Activated CD8-positive, alpha-beta T cell treated with anti-CD3 and anti-CD28 coated beads, Interleukin-2, amount 10 ng/mL, durations not matched to agents 7 days and 5 days (primary cell): ENCODE measurements at places on chromosomes 13 and 19. TPM values are rescaled to one million over a fixed set of nuclear protein-coding genes. Genes with fewer than 3 reads are reported as not detected.

The FPR1 gene
- not detected for total RNA-seq

The KIR2DL4 gene
- total RNA-seq: not detected

The ACP7 gene
- total RNA-seq: not detected

The LHB gene
- not detected for total RNA-seq

The FFAR3 gene
- total RNA-seq: not detected

The TMEM145 gene
- 0.37 TPM for total RNA-seq

The WIZ gene
- 32.7 TPM for total RNA-seq

The C1QTNF9B gene
- not detected for total RNA-seq

The SHISA7 gene
- not detected for total RNA-seq

The SYT3 gene
- not detected for total RNA-seq

- DNase-seq: no peak
Measured at GRCh38 chr19:38304866-38305429, 897 bp downstream of the C19orf33 start.

- no peak for DNase-seq
Measured at GRCh38 chr13:46896341-46897137, at the start of gene HTR2A. Gene HTR2A (minus strand): TSS chr13:46897053. CDS start chr13:46895906, 1,147 bp downstream.

DNA sequence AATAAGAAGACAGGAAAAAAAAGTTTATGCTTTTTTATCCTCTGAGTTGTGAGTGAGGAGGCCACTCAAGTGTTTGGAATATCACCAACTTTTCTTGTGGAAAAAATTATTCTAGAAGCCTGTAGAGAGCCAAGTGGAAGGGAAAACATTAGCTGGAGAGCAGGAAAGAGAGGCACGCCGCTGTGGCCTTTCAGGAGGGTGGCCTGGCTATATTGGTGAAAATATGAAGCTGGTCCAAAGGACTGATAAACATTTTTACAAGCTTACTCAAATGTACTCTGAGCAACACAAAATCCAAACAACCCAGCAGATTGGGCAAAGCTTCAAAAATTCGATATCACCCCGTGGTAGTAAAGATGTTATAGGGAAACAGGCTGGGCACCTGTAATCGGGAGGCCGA lies 2.3 kb upstream of the EIF3G start:
- no peak for DNase-seq

DNA sequence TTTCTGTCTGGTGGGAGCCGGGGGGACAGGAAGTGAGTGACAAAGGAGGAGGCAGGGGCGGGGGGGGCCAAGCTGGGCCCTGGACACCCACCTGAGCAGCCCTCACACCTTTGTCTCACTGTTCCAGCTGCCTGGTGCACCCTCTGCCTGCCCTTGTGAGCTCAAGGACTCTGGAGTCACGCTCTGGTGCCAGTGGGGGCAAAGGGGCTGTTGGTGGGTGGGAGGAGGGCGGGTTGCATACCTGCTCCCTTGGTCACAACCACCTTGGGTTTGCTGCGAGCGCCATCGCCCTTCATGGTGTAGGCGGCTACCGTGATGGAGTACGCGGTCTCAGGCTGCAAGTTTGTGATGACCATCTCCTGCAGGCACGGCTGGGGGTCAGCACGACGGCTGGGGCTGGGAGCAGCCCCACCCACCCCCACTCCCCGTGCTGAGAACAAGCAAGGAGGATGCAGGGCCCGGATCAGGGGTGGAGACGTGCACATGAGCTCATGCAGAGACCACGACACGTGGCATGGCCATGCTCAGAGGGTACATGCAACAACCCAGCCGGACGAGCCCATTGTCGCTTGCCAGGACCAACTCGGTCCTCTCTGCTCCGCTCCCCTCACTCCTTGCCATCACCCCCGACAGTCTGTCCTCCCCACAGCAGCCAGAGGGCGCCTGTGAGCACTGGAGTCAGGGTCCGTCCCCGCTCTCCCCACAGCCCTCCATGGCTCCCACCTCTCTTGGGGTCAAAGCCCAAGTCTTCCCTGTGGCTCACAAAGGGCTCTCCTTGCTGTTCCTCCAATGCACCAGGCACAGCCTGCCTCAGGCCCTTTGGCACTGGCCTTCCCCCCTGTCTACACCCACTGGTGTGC lies 114.9 kb downstream of the PTPRS start:
- DNase-seq: no peak

GRCh38 chr13:86608701-86609100 lies 809.5 kb upstream of the SLITRK6 start:
- DNase-seq: no peak

- no peak for DNase-seq
Measured at GRCh38 chr19:58549664-58550361, 5.1 kb downstream of the CHMP2A start.

GRCh38 chr13:113105921-113106452 lies 396 bp downstream of the F7 start:
- no peak for DNase-seq

GRCh38 chr13:61013796-61014195 lies 401.9 kb downstream of the PCDH20 start:
- DNase-seq: no peak

DNA sequence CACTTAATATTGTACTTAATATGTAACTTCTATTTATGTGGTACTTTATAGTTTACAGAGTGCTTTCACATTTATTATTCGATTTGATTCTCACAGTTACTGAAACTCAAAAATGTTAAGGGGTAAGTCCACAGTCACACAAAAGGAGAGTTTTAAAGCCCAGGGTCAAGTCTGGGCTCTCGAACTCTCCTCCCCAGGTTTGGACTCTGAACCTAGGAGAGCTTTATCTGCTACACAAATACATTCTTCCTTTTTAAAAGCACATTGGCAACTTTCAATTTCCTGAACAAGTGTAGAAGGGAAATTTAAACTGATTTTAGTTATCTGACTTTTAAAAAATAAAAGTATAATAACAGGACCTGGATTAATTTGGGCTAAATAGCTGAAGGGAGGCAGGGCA lies 139.2 kb downstream of the ZAR1L start:
- DNase-seq: no peak

GRCh38 chr19:11345122-11345803 lies 805 bp downstream of the TMEM205 start:
- no peak for DNase-seq

DNA sequence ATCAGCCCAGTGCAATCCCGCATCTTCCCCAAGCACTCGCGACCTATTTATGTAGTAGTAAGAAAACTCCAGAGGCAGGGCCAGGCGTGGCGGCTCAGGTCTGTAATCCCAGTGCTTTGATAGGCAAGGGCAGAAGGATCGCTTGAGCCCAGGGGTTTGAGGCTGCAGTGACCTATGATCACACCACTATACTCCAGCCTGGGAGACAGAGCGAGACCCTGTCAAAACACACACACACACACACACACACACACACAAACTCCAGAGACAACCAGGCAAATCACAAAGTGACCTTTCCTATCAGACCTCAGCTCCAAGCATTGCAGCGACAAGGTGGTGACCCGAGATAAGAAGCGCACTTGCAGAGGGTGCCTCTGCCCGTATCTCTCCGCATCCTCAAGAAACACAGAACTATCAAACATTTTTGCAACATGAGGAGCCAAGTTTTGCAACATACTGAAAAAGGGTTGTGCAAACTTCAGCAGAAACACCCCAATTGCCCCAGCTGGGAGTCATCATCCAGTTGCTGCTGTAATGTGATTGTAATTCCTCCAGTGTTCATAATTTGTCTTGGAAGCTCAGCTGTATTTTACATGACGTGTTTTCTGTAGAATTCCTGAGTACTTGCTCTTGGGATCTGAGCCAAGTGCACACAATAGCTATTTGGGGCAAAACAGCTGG lies 8.7 kb upstream of the KLF2 start:
- DNase-seq: no peak

DNA sequence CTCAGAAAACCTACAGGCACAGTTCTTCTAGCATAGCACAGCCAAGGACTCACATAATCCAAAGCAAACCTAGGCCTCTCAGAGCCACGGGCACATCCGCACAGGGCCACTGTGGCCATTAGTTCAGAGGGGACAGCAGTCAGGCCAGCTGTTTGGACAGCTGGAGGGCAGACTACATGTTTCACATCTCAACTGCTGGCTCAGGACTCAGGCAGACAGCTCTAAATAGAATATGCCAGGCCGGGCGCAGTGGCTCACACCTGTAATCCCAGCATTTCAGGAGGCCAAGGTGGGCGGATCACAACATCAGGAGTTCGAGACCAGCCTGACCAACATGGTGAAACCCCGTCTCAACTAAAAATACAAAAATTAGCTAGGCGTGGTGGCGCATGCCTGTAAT lies 26.8 kb downstream of the SAFB2 start:
- DNase-seq: no peak

DNA sequence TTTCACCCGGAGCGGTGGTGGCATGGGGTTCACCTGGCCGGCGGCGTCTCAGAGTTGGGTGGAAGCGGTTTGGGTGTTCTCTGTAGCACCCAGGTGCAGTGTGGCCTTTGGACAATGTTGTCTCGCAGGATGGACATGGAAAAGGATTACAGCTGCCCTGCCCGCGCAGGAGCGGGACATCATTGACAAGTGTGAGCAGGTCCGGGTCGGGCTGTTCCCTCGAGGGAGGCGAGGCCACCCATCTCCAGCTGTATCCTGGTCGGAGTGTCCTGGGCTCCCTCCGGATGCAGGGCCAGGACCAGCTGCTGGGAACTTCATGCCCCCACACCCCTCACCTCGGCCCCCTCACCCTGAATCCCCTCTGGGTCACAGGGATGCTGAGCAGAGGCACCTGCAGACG lies 7.8 kb upstream of the ZNF14 start:
- DNase-seq: no peak

GRCh38 chr13:26460648-26461047 lies 96.8 kb upstream of the WASF3 start:
- no peak for DNase-seq

DNA sequence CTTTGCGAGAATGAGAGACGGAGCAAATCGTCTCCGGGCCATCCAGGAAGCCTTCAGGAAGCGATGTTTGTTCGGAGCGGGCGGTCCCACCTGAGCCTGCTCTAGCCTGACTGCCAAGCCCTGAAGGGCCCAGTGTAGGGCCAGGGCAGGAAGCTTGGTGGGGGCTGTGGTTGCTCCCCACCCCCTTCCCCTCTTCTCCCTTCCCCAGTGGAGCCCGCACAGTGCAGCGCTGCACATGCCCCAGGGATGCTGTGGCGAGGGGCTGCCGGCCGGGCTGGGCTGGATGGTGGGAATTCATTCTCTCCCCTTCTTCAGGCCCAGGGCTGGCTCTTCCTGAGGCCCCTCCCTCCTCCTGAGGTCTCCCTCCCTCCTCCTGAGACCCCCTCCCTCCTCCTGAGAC lies 7.1 kb upstream of the GRTP1 start:
- no peak for DNase-seq

- no peak for DNase-seq
Measured at GRCh38 chr19:4590559-4590958, 31.1 kb upstream of the SEMA6B start.

- DNase-seq: peak; percentile 80
Measured at GRCh38 chr19:14505488-14506239, 9.7 kb upstream of the GIPC1 start.

- no peak for DNase-seq
Measured at GRCh38 chr13:74316547-74316946, 182.3 kb upstream of the KLF12 start.

- DNase-seq: no peak
Measured at GRCh38 chr13:27147530-27148170, 24.0 kb downstream of the USP12 start.

DNA sequence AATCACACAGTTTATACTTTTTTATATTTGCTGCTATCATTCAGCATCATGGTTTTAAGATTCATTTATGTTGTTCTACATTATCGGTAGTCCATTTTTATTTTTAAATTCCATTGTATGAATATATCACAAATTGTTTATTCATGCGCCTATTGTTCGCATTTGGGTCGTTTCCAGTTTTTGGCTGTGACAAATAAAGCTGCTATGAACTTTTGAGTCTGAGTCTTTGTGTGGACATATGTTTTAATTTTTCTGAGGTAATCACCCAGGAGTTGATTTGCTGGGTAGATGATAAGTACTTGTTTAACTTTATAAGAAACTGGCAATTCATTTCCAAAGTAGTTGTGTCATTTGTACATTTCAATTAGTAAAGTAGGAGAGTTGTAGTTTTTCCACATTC lies 74.2 kb upstream of the CSNK1A1L start:
- no peak for DNase-seq

DNA sequence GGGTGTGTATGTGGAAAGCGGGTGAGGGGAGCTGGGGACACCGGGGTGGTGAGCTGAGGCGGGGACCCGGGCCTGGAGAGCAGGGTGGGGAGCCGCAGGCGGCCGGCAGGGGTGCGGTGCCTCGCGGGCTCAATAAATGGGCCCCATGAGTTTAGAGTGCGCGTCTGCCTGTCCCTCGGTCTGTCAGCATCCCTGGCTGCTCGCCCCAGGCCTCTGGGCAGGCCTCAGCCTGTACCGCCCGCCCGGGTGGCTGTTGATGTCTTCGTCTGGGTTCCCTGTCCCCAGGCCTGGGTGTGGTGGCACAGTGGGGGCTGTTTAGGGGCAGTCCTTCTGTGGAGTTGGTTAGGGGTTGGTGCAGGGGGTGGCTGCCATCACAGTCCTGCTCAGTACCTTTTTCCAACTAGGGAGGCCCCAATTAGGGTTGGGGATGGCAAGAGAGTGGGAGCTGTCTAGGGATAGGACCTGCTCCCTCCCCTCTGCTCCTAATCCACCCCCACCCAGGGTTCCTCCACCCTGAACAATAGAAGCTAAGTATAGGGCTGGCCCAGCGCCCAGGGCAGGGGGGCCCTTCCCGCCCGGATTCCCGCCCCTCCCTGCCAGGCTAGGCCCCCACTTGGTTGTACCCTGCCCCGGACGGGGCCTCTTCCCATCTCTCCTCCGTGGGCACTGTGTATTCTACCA lies 12.2 kb downstream of the CIC start:
- DNase-seq: no peak

DNA sequence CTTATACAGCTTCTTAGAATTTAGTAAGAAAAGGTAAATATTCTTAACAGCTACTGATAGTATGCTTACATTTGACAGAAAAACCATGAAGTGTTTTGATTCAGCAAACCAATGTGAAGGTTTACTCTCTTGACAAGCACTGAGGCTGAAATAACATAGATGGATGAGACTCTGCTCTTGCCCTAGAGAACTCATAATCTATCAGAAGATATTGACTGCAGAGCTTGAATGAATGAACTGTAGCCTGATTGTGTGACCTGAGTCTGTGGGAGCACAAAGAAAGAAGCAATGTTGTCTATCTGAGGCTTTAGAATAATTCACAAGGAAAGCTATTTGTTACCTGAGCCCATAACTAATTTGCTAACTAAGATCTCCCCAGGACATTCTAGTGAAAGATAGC lies 1235.3 kb downstream of the OLFM4 start:
- DNase-seq: no peak

- DNase-seq: no peak
Measured at GRCh38 chr19:9857076-9857721, 22.1 kb downstream of the PIN1 start.

GRCh38 chr19:53871454-53871853 lies 3.8 kb downstream of the MYADM start:
- DNase-seq: no peak
